NCI-H748 treated with DMSO at 0.1 percent for 48 hours (cell line): ENCODE measurements at places on chromosomes 3 and 15.

DNA sequence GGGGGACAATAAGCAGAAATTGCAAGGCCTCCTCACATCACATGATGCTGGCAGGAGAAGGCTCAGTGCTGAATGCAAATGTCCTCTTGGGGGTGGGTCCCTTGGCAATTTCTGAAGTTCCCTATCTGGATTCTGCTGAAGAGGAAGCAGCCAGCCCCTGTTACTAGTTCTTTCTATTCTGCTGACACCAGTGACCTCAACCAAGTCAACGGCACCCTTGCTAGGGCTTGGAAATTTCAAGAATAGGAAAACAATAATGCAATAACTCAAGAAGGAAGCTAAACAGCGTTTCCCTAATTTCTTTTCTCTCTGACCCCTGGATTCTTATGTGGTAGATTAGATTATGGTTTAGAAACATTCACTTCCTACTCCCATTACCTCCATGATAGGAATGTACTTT lies 46.2 kb upstream of the FOXP1 start:
- DNase-seq: no peak

GRCh38 chr15:31295658-31296057 lies 31.0 kb upstream of the KLF13 start:
- no peak for DNase-seq

- no peak for DNase-seq
These were observed 327.8 kb upstream of the C2CD4B start for GRCh38 chr15:62492900-62493299.

DNA sequence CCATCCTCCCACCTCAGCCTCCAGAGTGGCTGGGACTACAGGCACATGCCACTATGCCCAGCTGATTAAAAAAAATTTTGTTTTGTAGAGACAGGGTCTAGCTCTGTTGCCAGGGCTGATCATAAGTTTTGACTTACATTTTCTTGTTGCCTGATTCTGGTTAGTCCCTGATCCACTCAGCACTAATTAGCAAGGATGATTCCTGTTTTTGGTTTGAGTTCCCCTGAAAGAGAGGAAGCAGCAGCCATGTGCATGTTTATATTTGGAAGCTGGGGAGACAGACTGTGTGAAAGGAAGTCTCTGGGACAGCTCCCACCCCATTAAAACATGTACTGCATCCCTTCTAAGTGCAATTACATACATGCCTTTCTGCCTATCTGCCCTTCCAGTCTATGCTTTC lies 3.6 kb upstream of the NCK1 start:
- DNase-seq: no peak

GRCh38 chr15:60162968-60163355 lies 158.9 kb downstream of the FOXB1 start:
- no peak for DNase-seq

DNA sequence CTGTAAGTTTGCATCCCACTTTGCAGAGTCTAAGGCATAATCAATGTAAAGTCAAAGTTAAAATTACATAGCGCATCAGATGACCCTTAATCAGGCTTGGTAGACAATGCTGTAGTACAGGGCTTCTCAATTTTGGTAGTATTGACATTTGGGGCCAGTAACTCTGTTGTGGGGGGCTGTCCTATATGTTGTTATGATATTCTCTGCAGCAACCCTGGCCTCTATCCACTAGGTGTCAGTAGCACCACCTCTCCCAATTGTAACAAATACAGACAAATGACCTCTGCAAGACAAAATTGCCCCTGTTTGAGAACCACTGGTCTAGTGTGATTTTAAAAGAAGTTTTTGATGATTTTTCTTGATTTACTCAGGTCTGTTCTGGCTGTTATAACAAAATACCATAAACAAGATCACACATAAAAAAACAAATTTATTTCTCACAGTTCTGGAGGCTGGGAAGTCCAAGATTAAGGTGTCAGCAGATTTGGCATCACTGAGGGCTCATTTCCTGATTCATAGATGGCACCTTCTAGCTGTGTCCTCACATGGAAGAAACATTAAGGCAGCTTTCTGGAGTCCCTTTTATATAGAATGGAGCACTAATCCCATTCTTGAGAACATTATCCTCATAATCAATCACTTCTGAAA lies 37.6 kb upstream of the SLC9A9 start:
- DNase-seq: peak; percentile 48
